Neural progenitor cell (in vitro differentiated cells): ENCODE measurements at places on chromosomes 16 and 17. TPM values are rescaled to one million over a fixed set of nuclear protein-coding genes. Genes with fewer than 3 reads are reported as not detected.

DNA sequence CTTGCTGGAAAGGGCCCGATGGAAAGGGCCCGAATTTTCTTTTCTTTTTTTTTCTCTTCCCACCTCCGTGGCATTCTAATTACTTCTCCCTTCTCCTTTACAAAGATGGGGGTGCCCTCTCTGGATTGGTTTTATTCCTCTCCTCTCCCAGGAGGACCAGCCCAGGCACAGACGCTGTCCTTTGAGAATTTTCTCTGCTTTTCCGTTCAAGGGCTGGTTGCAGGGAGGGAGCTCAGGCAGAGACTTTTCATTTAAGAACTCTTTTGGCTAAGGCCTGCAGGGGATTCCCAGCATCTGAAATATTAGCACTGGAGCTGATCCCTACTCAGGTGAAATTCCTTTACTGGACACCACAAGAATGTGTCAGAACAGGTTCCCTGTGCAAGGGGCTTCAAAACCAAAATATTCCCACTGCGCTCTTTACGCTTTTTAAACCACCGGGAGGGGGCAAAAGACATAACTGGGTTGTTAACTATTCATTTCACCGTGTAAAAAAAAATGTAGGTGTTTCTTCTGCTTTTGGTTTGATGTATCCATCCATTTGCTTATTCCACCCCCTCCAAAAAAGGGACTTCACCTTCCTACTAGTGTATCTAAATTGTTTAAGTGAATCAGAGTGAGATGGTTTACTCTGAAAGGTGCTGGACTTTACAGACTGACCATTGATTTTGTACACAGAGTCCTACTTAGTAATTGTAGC, 1.4 kb downstream of the NFAT5 start:
- H3K27me3 ChIP-seq, result peaks cover 2% of the 10 kb centered on the region
- DNase-seq, result no peak
- H3K27ac ChIP-seq, result peak overlapping the region; percentile 92

DNA sequence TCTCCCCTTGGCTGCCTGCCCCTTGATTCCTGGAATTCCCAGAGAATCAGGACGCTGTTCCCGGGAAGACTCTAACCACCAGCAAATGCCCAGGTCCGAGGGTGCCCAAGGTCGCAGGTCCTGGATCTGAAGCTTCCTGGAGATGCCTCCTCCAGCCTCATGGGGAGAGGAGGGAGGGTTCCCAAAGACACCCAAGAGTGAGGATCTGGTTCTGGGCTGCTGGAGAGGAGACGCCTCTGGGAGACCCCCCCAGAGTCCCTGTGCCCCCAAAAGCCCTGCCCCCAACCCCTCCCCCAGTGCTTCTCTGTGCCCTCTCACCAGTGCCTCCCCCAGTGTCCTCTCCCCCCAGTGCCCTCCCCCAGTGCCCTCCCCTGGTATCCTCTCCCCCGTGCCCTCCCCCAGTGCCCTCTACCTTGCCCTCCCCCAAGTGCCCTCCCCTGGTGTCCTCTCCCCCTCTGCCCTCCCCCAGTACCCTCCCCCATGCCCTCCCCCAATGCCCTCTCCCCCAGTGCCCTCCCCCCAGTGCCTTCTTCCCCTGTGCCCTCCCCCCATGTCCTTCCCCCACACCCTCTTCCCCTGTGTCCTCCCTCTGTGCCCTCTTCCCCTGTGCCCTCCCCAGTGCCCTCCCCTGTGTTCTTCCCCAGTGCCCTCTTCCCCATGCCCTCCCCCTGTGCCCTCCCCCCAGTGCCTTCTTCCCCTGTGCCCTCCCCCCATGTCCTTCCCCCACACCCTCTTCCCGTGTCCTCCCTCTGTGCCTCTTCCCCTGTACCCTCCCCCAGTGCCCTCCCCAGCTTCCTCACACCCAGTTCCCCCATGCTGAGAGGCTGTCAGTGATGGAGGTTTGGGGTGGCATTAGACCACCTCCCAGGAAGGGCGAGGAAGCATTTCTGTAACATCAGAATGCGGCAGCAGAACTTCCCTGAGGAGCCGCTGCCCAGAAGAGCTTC, 6.3 kb upstream of the SECTM1 start:
- no peaks in the 10 kb centered on the region for H3K36me3 ChIP-seq
- H3K4me1 ChIP-seq, result peaks cover 27% of the 10 kb centered on the region
- no peak overlapping the region for H3K4me3 ChIP-seq
- peaks cover 48% of the 10 kb centered on the region for H3K27me3 ChIP-seq

DNA sequence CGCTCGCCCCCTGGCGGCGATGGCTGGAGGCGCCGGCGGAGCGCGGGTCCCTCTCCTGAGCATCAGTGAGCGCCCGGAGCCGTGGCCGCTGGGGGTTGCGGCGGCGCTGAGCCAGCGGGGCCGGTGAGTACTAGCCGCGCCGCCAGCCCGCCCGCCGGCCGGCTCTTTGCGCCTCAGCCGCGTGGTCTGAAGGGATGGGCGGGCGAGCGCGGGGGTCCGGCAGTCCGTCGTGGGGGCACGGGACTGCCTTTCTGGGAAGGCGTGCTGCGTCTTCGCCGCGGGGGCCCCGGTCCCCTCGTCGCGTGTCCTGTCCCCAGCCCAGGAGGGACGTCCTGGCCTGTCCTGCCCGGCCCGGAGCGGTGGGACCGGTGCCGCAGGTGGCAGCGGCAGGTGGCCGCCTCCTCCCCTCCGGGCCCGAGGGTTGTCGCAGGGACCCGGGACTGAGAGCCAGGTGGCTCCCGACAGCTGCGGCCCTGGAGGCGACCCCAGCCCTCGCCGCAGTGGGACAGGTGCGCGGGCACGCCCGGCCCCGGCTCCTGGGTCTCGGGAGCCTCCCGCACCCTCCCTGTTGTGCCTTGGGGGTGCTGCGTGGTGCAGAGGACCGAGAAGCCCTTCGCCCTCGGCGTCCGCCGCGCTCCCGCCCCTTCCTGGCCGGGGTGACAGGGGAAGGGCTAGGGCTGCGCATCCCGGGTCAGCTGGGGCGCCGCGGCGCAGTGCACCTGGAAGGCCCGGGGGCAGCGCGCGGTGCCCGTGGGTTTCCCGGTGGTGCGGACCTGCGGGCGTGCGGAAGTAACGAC, at the start of gene SPECC1:
TSS of gene SPECC1 (plus strand) at position 58 of the 797 bp plus-strand sequence. CDS start 87,293 bp downstream, outside the sequence.
- peak; percentile 91 for DNase-seq
- H3K36me3 ChIP-seq, result no peaks in the 10 kb centered on the region
- peaks cover 7% of the 10 kb centered on the region for H3K4me1 ChIP-seq
- peak within 1 kb of the TSS; percentile 93 for H3K4me3 ChIP-seq

DNA sequence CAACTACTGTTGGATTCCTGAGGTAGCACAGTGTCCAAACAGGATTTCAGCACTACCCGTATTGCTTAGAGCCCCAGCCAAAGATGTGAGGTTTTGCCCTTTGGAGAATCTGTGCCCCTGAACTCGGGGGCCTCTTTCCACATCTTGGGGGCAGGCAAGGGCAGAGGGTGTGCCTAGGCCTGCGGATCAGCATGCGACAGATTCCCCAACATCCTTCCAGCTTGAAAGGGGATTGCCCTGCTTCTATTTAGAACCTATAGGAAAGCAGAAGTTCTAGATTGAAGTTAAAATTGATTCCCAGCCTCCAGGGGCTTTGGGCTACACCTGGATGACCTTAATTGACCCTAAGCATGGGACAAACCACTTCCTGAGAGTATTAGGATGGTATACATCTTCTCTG, 19.6 kb downstream of the NOD2 start:
- no peak for DNase-seq
- H3K4me1 ChIP-seq, result no peaks in the 10 kb centered on the region
- no peak overlapping the region for H3K4me3 ChIP-seq
- H3K36me3 ChIP-seq, result no peaks in the 10 kb centered on the region
- H3K27me3 ChIP-seq, result no peaks in the 10 kb centered on the region
- no peak overlapping the region for H3K27ac ChIP-seq

- DNase-seq, result no peak
- no peak overlapping the region for H3K4me3 ChIP-seq
- H3K4me1 ChIP-seq, result peaks cover 15% of the 10 kb centered on the region
- no peak overlapping the region for H3K27ac ChIP-seq
Observed at GRCh38 chr17:57705921-57706695, 39.0 kb downstream of the CCDC182 start.

BRIP1 gene
- total RNA-seq, result 40.5 and 66.4 TPM in 2 replicates

CA5A gene
- total RNA-seq, result not detected in 2 replicates
